ENCODE measurements at places on chromosomes 7 and 10.

GRCh38 chr7:141442781-141443180, 108.4 kb upstream of the AGK start:
- no peak for DNase-seq

GRCh38 chr7:78530351-78530750, 731.8 kb downstream of the PHTF2 start:
- DNase-seq = no peak

DNA sequence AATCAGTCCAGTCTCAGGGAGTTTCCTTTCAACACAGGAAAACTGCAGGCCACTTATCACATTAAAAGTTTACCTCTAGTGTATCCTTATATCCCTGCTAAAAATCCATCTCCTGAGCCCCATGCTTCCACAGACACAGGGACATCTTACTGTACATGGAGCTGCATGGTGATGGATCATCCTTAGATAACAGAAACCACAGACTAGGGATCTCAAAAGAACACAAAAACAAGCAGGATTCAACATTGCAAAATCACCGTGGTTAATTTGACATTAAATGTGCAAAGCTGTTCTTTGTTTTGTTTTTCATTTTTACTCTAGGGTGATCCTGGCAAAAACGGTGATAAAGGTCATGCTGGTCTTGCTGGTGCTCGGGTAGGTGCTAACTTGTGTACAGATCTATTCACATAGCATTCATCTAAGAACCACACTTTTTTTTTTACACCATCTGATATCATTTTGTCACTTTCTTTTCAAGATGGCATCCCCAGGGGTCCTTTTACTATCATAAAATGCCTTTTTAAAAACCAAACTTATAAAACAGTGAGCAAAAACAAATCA, 18.1 kb downstream of the COL1A2 start:
- DNase-seq = no peak

DNA sequence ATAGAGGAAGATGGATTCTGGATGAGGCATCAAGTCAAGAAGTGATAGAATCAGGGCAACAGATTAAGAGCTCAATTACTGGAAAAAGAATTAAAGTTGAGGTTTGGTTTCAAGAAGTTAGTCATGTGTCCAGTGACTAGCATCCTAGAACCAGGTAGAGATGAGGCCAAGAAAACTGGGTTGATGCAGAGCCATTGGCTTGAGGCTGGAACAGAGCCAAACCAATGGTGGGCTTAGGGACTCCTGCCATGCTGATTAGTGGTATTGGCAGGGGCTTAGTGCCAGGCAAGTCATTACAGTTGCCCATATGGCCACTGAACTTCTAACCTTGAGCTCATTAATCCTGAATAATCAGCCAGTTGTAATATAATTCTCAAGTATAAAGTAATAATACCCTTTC, 18.5 kb downstream of the ZNF277 start:
- DNase-seq = no peak

GRCh38 chr7:42192851-42193461, 44.1 kb downstream of the GLI3 start:
- DNase-seq = no peak

DNA sequence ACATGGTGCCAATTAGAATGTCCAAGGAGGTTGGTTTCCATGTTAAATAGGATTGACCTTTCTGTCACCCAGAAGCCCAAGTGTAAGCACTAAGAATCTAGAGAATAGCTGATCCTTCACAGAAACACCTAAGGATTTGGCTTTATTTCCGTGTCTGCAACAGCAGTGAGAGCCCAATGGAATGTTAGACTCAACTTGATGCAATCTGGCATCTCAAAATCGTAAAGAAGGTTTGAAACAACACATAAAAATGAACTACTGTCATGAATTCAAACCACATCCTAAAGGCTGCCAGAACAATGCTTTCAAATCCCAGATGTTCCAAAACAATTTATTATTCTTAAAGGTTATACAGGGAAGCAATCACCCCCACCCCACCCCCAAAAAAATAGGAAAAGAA, 18.6 kb downstream of the PPP1R3C start:
- DNase-seq = no peak

DNA sequence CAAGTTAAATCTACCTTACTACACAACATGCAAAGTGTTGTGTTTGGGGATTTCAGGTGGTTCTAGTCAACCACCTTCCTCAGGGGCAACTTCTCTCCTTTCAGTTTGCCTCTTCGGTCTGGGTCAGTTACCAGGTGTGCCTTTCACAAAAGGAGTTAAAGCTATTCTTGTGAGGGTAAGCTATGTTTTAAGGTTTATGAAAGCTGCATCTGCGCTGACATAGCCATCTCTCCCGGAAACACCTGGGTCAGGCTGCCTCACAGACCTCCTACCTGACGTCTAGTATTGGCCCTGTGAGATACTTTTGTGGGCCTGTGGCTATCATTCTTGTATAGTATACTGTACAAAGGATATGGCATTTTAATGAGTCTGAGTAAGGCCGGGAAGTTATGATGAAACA, 67.7 kb upstream of the ITGA8 start:
- no peak for DNase-seq

DNA sequence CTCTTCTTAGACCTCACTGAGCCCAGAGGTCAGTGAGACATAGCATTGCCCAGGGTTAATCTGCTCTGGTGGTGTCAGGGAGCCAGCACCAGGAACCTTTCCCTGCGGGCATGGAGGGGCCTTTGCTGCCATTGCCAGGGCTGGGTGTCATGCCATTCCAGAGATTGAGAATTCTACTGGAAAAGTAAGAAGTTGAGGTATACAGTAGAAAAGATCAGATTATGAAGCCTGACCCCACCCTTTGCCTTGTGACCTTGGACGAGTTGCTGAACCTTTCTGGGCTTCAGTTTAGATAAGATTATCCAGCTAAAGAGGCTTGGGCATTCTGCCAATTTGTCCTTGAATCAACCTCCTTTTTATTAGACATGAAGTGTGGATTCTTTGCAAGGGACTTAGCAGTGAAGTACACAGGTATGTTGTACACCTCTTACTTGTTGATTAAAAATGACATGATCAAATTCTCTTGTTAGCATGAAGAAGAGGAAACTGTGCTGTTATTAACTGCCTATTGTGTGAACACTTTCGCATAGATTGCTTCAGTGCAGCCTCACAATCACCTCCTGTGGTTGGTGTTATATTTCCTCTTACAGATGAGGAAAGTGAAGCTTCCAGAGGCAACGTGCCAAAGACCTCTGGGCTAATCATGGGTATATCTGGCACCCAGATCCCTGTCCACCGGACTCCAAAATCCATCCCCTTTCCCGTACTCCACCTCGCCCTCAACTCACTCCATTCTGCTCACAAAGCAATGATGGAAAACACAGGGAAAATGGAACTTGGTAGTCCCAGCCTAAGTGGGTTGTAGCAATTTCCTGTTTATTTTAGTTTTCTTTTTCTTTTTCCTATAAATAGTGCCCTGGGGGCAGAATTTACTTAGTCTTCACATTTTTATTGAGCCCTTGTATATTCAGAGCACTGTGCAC, 151.3 kb downstream of the CAMK1D start:
- no peak for DNase-seq

DNA sequence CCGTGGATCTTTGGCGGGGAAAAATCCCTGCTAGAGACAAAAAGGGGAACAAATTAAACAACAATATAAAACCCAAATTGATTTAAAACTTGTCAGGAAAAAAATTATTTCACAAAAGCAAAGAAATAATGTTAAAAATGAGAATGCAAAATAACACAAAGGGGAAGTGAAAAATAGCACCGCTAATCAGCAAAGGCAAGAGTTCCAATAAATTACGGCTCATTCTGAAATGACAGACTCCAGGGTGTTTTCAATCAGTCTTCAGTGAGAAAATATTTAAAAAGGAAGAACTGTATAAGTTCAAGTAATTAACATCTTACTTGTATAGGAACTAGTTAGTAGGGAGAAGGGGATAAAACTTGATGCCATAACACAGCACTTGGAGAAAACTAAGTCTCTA, 336.8 kb downstream of the LRRTM3 start:
- DNase-seq = no peak

DNA sequence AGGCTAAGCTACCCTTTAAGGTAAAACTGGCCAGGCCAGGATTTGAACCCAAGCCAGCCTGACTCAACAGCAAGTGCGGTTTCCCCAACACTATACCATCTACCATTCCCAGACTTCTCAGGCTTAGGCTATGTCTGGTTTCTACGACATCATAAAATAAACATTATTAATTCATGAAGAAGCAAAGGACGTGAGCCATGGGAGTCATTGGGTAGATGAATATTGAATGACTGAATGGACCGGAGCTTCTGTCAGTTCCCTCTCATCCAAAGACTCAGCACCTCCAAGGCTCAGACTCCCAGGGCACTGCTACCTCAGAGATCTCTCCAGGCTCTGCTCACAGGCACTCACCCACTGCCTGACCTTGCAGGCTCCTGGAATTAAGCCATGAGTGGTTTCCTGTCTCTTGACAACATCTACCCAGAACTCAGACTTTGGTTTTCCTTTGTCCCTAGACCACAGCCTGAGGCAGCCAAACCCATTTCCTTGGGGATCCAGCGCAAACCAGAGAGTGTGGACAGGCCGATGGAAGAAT, 64.6 kb upstream of the STEAP1B start:
- DNase-seq = no peak
